Stimulated activated memory B cell treated with anti-CD40 and anti-IgM and Interleukin-4, amounts not matched to agents 10 μg/mL and 1 μg/mL and 100 μg/mL, for 72 hours (primary cell): ENCODE measurements at places on chromosomes 16 and 17.

GRCh38 chr17:27995554-27995953, 46.9 kb upstream of the NLK start:
- no peak for ATAC-seq

GRCh38 chr17:47663912-47664623, 14.3 kb downstream of the KPNB1 start:
- ATAC-seq, result peak; percentile 80

DNA sequence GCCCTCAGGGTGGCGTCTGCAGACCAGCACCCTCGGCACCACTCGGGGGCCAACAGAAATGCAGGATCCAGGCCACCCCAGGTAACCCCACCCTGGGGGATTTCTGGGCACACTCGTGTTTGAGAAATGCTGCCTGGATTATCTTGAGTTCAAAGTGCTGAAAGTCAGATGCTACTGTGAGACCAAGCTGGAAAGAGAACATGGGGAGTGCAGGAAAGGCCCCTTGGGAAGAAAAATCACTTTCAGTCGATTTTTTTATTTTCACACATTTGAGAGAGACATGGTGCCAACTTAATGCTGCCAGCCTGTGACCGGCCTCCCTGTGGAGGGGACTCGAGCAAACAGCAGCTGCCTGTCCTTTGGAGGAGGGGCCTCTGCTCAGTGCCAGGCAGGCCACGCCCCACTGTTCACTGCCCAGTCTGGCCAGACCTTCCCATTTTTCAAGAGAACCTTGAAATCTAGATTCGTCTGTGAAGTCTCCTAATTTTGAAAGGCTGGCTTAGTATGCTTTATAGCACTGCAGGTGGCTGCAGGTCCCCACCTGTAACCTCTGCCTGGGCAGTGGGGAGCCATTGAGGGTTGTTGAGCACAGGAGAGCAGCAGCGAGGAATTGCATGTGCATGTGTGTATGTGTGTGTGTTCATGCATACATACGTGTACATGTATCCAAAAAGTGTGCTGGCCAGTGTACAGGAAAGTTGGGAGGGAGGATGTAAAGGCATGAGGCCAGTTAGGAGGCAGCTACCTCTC, 70.7 kb upstream of the PLCG2 start:
- ATAC-seq, result no peak

DNA sequence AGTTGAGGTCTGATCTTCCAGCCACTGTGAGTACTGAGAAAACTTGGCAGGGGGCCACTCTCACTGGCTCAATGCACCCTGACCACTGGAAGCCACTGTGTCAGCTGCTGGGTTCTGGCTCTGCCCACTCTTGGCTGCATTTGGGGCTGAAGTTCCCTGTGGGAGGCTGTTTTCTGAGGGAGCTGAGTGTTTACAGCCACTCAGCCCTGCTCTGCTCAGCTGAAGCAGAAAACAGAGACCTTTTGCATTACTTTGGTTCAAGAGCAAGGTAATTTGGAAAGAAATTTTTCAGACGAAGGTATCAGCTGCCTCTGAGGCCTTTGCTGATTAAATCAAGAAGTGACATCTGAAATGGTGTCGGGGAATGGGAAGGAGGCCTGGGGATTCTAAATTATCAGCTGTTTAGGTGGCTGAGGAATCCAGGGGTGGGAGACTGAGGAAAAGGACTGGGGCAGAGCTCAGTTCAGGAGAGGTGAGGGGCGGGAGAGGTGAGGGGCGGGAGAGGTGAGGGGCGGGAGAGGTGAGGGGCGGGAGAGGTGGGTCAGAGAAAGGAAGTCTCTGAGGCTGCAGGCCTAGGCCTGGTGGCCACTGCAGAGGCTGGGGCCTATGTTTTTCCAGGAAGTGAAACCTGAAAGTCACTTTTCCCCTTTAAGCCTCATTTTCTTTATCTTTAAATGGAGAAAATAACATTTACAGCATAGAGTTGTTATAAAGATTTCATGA, at the start of gene ACSM5:
Gene ACSM5, plus strand, starts transcription at position 137 of the 723 bp plus-strand sequence. CDS start 1,951 bp downstream, outside the sequence.
- peak; percentile 76 for ATAC-seq

DNA sequence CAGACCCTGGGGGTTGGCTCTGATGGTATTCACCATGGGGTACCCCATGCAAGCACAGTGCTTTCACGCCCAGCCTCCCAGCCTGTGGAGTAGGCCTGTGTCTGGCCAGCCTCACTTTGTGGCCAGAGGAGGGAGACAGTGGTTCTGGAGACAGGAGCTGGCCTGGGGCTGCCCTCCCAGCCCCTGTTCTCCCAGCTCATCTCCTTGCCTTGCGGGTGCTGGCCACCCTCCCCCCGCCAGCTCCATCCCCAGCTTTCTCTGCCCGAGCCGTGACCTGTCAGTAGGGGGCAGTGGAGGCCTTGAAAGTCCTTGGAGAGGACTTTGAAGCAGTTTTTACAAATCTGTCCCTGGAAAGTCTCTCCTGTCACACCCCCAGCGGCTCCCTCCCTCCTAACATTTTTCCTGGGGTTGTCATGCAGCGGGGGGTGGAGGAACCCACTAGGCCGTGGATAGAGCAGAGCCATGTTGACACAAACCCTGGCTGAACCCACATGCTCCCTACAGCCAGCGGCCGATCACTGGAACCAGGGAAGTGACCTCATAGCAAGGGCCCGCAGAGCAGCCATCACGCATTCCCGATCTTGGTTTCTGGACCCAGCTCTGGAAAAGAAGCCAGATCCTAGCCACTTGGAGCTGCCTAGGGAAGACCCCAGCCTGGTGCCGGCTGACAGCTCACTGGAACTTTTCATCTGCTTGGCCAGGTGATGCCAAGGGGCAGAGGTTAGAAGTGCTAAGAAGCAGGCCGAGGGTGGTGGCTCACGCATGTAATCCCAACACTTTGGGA, 289.4 kb downstream of the SEC14L1 start:
- ATAC-seq, result peak; percentile 50

- ATAC-seq, result no peak
Observed at GRCh38 chr16:84271866-84272265, 22.8 kb upstream of the WFDC1 start.

- peak; percentile 45 for ATAC-seq
Observed at GRCh38 chr17:59026176-59026939, 80.3 kb downstream of the TRIM37 start.

DNA sequence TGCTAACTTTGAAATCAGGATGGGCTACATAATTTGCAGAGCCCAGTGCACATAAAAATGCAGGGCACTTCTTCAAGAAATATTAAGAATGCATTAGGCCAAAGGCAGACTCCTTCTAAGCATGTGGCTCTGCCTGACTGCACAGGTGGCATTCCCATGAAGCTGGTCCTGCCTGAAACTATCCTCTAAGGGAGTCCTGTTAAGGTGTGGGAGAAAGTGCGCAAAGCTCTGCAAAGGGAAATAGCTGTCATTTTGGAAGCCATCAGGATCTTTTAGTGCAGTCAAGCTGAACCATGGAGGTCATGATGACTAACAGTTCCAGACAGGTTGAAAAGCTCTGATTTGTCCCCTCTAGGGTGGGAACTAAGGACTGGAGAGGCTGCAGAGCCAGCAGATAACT, 41.9 kb upstream of the CRHR1 start:
- no peak for ATAC-seq

- no peak for ATAC-seq
Observed at GRCh38 chr17:35998756-35999155, 2.6 kb downstream of the CCL15 start.

DNA sequence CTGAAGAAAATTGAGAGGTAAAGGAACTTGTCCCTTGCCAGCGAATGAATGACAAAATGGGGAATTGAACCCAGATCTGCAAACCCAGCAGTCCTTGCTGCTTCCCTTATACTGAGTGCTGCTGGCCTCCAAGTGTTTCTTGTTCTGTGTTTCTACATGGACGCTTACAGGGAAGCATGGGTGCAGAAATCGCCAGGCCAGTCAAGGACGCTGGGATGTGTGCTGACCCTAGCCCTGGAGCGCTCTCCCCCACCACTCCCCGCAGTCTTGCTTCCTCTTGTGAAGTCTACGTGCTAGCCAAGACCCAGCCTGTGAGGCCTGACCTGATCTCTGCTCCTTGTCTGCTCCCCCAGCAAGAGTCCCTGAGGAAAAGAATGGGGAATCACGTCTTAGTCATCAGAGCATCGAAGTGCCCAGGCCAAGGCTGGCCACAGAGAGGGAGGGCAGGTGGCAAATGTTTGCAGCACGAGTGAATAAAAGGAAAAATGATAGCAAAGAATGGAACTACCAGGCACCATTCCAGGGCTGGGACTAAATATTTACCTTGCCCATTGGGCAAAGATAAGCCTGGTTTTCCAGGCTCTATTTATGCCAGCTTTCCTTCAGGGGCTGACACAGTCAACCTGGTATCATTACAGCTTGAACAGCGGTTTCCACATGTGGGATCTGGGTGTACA, 17.4 kb downstream of the CA4 start:
- ATAC-seq, result no peak

DNA sequence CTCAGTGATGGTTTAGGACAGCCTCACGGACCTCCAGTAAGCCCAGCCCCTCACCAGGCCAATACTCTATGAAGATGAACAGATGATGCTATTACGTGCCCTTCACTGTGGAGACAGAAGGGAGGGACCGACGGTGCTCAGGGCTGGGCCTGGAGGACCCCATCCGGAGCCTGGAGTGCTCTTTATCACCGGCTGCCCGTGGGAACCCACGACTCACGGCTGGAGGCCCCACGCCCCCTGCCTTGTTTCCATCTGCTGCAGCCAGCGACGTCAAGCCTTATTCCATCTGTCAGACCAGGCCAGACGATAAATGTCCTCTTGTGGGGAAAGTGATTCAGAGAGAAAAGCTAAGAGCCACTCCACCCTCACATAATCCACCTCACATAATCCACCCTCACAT, 4.0 kb upstream of the TIMM22 start:
- ATAC-seq, result no peak

GRCh38 chr17:34997355-34997862, 17.1 kb downstream of the LIG3 start:
- ATAC-seq, result no peak

- ATAC-seq, result no peak
Observed at GRCh38 chr17:64173646-64174045, 43.7 kb upstream of the ERN1 start.

DNA sequence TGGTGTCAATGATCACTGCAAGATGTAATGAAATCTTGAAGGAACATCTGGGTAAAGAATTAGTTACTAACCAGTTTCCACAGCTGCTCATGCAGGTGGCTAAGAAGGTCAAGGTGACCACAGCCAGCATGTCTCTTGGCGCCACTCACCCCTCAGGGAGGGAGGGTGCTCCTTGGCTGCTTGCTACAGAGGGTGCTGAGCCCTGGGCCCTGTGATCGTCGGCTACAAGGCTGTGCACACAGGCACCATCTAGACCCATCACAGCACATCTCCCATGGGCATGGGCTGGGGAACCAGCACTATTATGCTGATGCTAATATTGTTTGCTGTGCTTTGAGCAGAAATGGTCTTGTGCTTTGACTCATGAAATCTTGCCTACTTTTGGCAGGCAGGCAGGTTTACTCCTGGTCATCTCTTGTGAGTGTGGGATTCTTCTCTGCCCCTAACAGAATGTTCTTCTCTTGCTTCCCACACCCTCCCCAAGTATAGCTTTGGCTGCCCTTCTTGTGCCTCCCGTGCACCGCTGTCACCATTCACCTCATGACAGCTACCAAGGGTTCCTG, 36.4 kb downstream of the TXNDC11 start:
- no peak for ATAC-seq

- peak; percentile 79 for ATAC-seq
Observed at GRCh38 chr17:39277110-39277509, 51.4 kb upstream of the STAC2 start.

DNA sequence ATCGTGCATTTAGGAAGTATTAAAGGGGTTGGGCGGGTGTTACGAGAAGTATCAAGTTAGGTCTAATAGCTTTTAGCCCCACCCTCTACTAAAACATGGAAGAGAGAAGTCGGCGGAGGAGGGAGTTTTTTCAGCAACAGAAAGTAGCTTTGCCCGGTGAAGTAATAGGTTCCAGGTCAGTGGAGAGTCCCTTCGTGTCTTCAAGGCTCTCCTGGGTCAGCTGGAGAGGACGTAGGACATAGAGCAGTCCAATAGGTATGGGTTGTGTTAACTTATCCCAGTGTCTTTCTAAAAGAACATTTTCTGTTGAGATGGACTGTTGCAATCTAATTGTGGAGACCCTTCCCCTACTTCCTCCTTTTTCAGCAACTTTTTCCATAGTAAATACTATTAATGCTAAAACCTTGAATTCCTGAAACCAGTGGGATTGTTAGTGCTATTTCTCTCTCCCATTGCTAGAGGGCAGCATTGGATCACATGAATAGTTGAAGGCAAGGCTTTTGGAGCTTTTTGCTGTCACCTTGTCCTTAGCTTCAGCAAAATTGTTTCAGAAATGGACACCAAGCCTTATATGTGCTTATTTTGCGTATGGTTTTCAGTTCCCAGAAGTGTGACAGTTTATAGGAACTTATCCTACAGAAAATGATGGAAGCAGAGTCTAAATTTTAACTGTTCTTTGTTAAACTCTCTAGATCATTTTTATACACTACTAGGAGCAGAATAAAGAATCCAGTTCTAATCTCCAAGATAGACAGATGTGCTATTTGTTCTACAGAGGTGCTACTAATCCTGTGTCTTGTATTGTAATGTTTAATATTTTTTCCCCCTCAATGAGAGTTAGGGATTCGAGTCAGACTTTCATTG, 38.4 kb downstream of the UTP18 start:
- no peak for ATAC-seq

GRCh38 chr17:51802544-51802943, 356.0 kb downstream of the CA10 start:
- no peak for ATAC-seq

DNA sequence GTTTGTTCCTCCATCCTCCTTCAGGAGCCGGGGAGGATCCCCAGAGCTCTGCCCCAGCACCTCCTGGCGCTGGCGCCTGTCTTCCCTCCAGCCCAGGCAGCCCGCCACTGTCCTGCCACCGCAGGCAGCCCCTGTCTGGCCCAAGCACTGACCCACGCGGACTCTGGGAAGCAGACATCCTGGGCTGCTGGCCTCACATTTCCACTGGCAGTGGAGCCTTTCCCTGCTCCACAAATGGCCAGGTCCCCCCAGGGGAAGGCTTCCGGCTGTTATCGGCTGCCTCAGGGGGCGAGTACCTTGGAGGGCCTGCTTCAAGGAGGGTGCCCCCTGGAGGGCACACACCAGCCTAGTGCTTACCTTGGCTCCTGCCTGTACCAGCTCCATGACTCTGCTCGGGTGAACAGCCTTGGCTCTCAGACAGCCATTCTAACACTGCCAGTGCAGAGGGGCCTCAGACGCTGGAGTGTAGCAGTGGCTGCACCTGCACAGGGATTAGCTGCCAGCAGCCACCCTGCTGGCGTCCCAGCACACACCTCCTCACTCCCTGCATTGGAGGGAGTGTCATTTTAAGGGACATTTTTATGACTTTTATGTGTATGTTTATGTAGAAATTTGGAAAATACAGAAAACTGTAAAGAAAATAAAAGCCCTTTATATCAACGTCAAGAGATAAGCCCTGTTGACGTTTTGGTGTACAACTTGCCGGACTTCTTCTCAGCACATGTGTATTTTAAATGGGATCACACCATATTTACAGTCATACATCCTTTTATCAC, 21.0 kb downstream of the ACE start:
- peak; percentile 31 for ATAC-seq

GRCh38 chr17:79192503-79193351, 118.1 kb downstream of the ENGASE start:
- ATAC-seq, result no peak

- ATAC-seq, result no peak
Observed at GRCh38 chr17:1467258-1467657, 11.2 kb upstream of the CRK start.
